ENCODE measurements at places on chromosomes 7 and 10. TPM values are rescaled to one million over a fixed set of nuclear protein-coding genes. Genes with fewer than 3 reads are reported as not detected.

- no peak for DNase-seq
Measured at GRCh38 chr10:35874311-35875015, 232.4 kb upstream of the FZD8 start.

DNA sequence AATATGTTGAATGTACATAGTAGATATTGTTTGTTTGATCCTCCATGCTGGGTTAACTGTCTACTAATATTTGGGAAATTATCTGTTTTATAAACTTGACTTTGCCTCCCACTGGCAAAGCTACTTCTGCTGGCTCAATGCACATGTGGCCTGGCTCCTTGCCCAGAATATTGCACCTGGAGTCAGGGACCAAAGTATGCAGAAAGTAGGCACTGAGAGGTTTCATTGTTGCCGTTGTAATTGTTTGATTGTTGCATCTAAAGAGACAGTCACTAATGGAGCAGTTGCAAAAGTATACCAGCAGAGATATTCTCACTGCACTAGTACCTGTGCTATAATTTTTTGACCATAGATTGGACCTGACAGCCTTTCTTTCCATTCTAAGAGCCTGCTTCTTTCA lies 137.8 kb upstream of the CNTNAP2 start:
- DNase-seq, result no peak

GRCh38 chr10:103125323-103126267 lies 67.5 kb downstream of the NT5C2 start:
- DNase-seq, result no peak

GRCh38 chr10:109778993-109779392 lies 144.3 kb downstream of the XPNPEP1 start:
- DNase-seq, result no peak

DNA sequence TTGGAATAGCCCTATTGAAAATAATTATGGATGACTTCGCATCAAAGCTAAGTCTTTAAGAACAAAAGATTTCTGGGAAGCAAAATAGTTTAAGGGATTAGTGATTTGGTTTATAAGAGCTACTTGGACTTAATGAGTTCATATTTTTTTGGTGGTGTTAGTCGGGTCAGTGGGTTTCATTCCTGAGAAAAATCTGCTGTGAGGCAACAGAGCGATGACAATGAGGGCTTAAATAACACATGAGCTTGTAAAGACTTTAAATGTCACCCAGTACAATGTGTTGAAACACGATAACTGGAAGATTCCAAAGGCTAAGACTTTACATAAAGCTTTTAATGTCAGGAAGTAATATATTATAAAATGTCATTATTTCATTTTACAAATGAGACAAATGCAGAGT lies 178.8 kb downstream of the ARL4A start:
- no peak for DNase-seq

DNA sequence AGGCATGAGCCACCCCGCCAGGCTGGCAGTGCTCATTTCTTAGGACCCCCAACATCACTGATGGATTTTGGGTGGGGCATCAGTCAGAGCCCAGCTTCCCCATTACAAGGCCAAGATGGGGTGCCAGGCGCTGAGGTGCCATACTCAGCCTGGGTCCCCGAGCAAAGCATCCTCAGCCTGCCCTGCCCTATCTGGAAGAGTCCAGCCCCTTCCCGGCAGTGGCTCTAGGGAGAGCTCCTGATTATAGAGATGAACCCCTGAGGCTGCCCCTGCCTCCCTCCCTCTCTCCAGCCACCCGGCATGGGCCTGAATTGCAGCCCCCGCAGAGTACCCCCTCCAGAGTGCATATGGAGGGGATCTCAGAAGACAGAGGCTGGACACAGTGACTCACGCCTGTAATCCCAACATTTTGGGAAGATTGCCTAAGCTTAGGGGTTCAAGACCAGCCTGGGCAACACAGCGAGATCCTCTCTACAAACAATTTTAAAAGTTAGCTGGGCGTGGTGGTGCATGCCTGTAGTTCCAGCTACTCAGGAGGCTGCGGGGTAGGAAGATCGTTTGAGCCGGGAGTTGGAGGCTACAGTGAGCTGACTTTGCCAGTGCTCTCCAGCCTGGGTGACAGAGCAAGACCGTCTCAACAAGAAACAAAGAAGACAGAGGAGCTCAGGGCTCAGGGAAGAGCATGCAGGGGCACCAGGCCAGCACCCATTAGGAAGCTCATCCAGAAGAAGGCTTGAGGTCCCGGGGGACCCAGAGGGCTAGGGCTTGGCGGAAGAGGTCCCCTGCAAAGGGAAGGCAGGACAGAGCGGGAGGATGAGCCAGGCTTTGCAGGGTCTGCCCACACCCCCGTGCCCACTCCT lies 13.3 kb downstream of the LAT2 start:
- DNase-seq, result no peak

GRCh38 chr10:6986927-6987326 lies 406.9 kb upstream of the PRKCQ start:
- no peak for DNase-seq

DNA sequence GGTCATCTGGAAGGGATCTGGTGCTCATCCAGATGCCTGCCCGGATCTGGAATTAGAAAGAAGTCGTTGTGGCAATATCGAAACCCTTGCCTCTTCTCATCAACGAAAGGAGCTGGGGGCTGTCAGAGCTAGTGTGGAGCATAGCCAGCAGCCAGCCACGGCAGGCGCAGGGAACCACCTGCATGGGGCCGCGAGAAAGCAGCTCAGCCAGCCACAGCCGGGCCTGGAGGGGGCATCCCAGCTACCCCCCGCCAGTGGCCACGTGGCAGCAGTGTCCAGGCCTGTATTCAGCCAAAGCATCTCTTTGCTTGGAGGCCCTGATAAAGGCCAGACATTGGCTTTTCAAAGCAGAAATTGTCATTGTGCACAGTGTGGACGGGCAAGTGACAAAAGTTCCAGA lies 19.1 kb downstream of the GPR26 start:
- no peak for DNase-seq

DNA sequence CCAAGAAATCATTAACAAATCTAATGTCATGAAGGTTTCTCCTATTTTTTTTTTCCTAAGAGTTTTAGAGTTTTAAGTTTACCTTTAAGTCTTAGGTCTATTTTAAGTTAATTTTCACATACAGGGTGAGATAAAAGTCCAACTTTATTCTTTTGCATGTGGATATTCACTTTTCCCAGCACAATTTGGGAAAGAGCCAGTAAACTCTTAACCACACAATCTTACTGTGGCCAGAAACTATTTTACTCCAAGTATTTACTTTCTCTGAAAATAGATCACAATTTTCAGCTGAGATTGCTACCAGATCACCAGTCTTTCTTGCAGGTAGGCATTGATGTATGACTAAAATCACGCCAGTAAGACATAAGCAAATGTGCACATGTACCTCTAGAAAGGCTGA lies 728.5 kb downstream of the TNS3 start:
- no peak for DNase-seq

GRCh38 chr10:131774681-131775085 lies 126.1 kb upstream of the PPP2R2D start:
- no peak for DNase-seq

DNA sequence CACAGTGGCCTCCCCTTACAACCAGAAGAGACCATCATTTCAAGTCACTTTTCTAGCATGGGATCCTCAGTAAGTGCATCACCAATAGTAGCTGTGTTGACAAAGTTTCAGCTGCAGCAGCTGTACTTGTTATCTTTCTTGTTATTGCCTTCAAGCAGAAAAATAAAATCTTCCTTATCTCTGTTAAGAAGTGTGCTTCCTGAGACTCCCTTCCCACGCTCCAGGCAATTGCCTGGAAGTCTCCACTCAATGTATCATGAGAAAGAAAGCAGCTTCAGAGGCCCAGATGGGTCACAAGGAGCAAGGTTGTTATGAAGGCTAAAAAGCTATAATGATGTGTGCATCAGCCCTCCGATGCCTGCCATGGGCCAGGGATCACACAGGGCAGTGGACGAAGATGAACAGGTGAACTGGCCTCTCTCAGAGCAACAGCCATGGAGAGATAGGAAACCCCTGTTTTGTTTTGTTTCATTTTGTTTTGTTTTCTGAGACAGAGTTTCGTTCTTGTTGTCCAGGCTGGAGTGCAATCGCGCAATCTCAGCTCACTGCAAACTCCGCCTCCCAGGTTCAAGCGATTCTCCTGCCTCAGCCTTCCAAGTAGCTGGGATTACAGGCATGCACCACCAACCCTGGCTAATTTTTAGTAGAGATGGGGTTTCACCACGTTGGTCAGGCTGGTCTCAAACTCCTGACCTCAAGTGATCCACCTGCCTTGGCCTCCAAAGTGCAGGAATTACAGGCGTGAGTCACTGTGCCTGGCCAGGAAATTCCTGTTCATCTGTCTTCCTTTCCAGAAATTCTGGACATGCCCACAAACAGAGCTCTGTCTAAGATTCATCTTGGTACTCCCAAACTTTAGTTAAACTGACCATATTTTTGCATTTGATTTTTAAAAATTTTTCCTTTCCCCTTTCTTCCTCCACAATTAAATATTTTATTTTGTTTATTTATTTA lies 340.5 kb downstream of the TNS3 start:
- no peak for DNase-seq

DNA sequence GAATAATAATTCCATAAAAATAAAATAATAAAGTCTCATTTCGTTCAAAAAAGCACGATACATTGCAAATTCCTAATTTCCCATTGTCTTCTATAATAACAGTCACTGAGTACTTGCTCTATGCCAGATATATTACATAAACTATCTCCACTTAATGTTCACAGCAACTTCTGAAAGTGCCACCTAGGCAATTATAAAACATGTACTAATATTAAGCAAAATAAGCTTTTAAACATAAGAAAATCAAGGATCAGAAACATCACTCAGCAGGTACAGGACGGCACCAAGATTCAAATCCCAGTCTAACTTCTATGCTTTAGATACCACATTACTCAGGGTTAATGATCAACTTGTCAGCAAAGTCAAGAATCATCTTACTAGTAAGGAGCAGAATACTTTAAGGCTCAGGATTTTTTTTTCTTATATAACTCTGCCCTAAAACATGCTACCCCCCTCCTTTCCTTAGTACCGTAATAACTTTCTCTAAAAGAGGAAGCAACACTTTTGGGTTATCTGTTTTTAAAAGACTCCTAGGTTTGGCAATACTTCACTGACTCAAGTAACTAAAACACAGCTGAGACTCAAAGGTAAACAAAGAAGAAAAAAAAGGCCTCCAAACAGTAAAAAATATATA lies 51.3 kb downstream of the USP6NL start:
- DNase-seq, result no peak

DNA sequence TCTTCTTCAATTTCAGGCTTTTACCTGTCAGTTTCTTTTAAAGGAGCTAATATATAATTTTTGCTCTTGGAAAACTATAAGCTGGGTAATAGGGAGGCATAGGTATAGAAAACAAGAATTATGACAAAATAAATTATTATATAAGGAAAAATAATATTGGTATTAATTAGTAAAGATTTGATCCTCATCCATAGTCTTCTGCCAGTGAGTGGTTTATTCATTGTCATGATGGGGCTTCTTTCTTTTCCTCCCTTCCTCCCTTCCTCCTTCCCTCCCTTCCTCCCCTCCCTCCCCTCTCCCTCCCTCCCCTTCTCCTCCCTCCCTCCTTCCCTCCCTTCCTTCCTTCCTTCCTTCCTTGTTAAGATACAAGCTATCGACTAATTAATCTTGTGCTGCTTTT lies 698.6 kb downstream of the SORCS3 start:
- no peak for DNase-seq

DNA sequence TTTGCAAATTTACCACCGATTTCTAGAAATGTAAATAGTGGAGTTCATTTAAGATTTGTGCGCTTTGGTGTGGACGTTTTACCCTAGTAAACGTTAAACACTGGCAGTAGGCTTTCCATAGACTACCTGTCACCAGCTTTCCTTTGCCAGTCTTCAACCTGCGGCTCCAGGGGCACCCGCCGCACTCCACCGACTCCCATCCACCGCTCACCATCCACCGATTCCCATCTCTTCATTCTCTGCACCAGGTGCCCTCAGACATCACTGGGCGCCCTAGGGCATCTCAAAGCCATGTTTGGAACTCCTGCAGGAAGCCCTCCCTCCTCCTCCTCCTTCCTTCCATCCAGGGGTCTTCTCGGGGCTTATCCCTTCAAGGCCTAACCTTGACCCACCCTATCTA lies 1.4 kb upstream of the AP5Z1 start:
- no peak for DNase-seq

GRCh38 chr7:103094102-103094501 lies 19.2 kb downstream of the ARMC10 start:
- peak; percentile 16 for DNase-seq

GRCh38 chr7:280461-280860 lies 9.5 kb upstream of the FOXL3 start:
- DNase-seq, result no peak

- DNase-seq, result peak; percentile 62
Measured at GRCh38 chr7:142795339-142795863, 24.6 kb downstream of the PRSS2 start.

DNA sequence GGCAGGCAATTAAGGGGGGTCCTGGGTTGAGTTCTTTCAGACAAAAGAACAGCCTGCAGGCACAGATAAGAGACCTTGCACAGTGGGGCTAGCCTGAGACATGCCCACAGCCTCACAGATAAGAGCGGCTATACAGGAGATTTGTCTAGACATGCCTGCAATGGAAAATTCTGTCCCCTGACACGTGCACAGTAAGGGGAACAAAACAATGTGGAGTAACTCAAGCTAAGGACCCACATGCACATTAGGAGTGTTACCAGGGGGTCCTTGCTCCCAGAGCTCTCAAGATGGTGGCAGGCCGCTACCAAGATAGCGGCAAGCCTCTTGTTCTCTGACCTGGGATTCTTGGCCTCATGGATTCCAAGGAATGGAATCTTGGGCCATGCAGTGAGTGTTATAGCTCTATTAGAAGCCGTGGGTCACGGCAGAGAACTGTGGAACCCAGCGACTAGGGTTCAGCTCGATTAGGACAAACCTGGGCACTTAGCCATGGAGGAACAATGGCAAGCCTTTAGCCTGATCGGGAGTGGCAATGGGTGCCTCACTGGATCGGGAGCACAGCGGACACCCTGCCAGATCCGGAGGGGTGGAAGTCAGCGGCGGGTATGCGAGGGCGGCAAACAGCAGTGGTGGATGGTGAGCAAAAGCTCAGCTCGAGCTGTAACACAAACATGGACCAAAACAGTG lies 196.9 kb downstream of the CCSER2 start:
- no peak for DNase-seq

DNA sequence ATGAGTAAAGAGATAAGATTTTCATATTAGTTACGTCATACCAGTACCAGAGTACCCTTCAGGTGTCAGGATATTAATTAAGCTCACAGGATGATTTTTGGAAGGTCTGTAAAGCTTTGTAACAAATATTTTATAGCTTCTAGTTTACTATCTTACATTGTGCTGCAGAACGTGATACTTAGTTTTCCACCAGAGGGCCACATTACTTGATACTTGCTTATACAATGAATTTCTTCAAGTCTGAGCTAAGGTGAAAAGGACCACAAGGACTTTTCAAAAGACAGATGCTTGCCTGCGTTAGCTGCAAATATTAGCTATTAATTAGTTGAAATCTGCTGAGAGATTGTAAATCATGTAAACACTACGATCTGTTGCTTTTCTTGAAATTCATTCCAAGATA lies 12.2 kb downstream of the FOXP2 start:
- DNase-seq, result no peak

GRCh38 chr7:26278770-26279169 lies 12.9 kb upstream of the SNX10 start:
- no peak for DNase-seq

GRCh38 chr10:131909014-131909808 lies 8.4 kb downstream of the PPP2R2D start:
- DNase-seq, result no peak

Gene PVRIG
- 46.3 TPM for total RNA-seq

Gene ANKRD2
- total RNA-seq, result not detected

Gene TDRD1
- total RNA-seq, result not detected

Gene ADAM12
- 3.8 TPM for total RNA-seq

Gene C10orf88
- 9.2 TPM for total RNA-seq

Gene PDZD7
- total RNA-seq, result 3.5 TPM

Gene FANK1
- 31.3 TPM for total RNA-seq

Gene GPR15LG
- not detected for total RNA-seq
